ENCODE measurements at places on chromosomes 3 and 15.

DNA sequence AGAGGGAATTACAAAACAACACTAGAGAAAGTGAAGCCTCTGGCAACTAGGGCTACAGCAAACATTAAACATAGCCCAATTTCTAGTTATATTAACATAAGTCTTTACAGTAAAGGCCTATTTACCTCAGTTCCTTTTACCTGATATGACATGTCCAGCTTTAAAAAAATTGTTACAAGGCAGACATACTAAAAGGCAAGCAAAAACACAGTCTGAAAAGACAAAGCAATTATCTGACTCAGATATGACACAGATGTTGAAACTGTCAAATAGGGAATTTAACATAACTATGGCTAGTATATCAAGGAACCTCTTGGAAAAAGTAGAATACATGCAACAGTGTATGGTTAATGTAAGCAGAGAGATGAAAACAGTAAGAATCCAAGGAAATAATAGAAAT, 238.6 kb downstream of the RAP2B start:
- DNase-seq, result no peak

GRCh38 chr15:91304786-91305185, 204.7 kb downstream of the SV2B start:
- DNase-seq, result no peak

GRCh38 chr15:41495736-41496599, 2.3 kb downstream of the ITPKA start:
- DNase-seq, result no peak

DNA sequence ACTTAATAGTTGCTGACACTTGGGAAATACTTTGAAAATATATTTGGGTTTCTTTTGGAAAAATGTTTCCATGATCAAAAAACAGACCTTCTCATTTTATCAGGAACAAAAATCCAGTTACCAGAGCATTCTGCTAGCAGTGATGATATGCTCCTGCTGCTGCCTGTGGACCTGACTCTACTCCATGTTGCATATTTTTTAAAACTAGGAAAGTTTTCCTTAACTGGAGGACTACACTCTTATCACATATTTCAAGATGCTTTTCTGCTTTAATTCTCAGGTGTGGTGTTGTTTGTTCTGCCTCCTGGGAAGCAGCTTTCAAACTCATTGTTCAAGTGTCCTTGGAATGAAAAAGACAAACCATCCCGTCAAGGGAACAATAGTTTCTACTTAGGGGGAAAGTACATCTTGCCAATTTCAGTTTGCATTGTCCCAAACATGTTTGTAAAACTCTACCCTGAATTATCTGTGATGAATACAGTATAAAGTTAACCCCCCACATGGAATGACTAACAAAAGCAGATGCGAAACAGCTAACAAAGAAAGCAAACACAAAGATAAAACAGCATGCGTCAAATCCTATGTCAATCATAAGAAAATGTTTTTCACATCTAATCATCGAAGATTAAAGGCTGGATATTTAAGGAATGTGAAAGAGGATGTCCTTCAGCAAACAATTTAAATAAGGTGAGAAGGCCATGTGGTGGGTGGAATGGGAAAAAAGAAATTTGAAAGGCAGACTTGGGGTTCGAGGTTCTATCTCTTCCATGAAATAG, 40.1 kb upstream of the PSMD6 start:
- DNase-seq, result no peak

- no peak for DNase-seq
These were observed 174.3 kb downstream of the SMAD6 start for GRCh38 chr15:66876421-66876730.

- no peak for DNase-seq
These were observed 77.1 kb upstream of the FNDC3B start for GRCh38 chr3:171962137-171962720.

DNA sequence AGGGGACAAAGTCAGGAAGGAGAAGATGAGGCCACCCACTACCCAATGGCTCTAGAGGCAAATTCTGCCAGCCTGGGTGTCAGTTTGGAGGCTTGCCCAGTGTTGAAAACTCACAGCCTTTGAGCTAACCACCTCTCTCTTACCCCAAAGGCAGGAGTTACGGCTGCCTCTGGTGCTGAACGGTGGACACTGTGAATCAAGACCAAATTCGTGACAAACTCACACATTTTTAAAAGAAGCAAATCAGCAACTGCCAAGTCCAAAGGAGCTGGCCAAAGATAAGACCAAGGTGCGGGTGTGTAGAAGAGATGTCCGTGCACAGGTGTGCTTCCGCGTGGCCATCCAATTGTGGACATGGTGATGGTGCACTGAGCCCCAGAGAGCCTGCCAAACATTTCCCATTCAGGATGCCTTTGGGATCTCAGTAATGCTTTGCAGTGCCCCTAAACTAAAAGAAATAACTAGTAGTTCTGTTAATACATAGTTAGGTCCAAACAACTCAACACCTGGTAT, 74.6 kb downstream of the FAM174B start:
- no peak for DNase-seq

DNA sequence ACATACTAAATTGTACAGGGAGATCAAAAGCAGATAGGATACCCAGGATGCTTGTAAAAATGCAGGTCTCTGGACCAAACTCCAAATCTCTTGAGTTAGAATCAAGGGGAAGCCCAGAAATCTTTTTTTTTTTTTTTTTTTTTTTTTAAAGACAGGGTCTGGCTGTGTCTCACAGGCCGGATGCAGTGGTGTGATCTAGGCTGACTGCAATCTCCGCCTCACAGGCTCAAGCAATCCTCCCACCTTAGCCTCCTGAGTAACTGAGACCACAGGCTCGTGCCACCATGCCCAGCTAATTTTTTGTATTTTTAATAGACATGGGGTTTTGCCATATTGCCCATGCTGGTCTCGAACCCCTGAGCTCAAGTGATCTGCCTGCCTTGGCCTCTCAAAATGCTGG, 373.5 kb downstream of the SHQ1 start:
- no peak for DNase-seq

DNA sequence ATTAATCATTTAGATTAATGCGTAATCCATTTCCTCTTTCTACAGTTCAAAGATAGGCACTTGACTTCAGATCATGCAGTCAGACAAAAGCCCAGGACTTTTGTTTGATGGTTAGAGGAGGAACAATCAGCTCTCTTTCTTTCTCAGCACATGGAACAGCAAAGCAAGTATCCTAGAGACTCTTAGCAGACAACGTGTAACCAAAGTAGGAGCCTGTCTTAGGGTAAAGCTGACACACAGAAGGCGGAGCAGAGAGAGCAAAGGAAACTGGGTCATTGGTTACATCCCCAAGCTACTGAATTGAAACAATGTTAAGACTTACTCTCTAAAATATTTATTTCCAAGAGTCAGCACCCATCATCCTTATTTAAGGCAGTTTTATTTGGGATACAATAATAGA, 110.0 kb upstream of the HES1 start:
- no peak for DNase-seq

- DNase-seq, result no peak
These were observed 44.6 kb downstream of the RASGRP1 start for GRCh38 chr15:38520035-38520434.

DNA sequence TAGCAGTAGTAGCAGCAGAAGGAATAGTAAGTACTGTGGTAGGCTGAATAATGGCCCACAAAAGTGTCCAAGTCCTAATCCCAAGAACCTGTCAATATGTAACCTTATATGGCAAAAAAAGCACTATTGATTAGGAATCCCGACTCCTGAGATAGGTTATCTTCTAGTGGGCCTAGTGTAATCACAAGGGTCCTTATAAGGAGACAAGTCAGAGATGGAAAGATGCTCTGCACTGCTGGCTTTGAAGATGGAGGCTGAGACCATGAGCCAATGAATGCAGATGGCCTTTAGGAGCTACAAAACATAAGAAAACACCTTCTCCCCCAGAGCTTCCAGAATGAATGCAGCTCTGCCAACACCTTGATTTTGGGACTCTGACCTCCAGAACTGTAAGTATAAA, 36.0 kb downstream of the TIPARP start:
- no peak for DNase-seq

GRCh38 chr15:90191794-90192509, 9.2 kb upstream of the SEMA4B start:
- DNase-seq, result peak; percentile 23

GRCh38 chr3:129918461-129918860, 24.9 kb upstream of the TMCC1 start:
- no peak for DNase-seq

- no peak for DNase-seq
These were observed 9.1 kb upstream of the HPS3 start for GRCh38 chr3:149120051-149120972.

- no peak for DNase-seq
These were observed 686.2 kb upstream of the NR2F2 start for GRCh38 chr15:95644100-95644875.

DNA sequence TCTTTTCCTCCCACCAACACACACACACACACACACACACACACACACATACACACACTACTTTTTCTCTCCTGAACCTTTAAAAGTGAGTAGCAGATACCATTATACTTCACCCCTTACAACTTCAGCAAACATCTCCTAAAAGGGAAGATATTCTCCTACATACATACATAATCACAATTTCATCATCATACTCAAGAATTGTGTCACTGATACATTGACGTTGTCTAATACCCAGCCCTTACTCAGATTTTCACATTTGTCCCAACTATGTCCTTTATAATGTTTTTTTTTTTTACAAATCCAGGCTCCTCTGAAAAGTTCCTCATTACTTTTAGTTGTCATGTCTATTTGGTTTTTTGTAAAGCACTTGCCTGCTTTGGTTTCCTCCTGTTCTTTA, 18.5 kb downstream of the ABHD6 start:
- DNase-seq, result no peak

DNA sequence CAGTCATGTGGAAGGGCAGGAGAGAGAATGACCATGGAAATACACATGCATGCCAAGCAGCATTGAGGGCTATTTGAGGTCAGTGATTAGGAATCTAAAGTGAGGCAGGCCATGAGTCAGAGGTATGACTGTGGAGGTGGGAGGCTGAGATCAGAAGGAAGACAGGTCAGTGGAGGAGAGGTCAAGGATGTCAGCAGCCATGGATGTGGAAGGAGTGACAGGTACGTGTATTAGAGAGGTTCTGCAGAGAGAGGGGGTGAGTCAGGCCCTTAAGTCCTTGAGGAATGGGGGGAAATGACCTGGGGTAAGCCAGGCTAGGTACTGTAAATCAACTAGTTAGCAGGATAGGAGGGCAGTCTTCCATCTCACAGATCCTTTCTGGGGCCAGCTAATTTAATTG, 166.6 kb downstream of the ANO10 start:
- DNase-seq, result no peak

DNA sequence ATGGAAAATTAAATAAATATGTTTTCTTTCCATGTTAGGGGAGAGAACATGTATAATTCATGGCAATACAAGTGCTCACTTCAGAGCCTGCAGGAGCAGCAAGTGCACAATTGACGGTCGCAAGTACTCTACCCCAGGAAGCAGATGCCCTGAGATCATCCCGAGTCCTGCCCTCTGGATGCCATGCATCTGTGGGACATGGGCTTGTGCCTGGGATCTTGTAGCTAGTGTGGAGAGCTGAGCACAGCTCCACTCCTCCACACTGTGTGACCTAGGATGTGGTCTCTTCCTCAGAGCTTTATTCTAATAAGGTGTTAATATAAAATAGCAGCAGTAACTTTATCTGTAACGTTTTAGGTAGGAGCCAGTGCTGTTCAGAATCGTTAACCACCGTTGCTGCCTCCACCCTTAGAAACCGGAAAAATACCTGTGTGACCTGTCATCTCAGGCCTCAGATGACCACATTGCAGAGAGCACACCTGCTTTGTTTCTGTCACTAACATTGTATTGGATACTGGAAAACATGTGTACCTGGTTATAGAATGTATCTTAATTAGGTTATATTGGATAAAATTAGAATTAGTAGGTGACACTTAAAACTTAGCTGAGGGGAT, 105.0 kb upstream of the GOLGA6L6 start:
- no peak for DNase-seq

DNA sequence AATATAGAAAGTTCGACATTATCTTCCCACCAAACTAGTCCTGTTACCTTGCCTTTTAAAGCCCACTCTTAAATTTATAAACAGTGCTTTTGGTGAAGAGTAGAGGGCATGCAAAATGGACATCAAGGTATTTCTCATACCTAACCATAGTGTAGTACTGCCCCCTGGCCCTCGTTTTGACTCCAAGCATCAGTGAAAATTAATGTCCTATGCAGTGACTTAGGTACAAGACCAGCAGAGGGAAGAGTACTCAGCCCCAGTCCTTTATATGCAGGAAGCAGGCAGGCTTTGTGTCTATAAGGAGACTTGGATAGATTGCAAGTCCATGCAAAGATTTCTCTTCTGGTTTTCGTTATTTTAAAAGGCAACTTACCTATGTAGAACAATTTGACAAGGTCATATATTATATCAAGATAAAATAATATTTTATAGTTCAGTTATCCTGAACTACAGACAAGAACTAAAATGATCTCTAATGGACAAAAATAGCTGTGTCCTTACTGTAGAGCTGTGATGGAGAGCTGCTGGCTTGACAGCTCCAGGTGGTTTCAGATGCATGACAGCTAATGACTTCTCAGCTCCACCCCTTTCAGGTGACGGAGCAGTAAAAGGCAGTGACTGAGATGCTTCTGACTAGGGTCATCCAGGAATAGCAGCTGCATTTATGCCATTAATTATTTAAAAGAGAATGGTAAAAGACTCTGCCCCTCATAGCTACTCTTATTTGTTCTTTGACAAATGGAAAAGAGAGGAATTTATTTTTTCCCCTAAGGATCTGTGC, 646.1 kb downstream of the SQOR start:
- no peak for DNase-seq

GRCh38 chr15:57196865-57197264, 179.4 kb upstream of the CGNL1 start:
- no peak for DNase-seq

DNA sequence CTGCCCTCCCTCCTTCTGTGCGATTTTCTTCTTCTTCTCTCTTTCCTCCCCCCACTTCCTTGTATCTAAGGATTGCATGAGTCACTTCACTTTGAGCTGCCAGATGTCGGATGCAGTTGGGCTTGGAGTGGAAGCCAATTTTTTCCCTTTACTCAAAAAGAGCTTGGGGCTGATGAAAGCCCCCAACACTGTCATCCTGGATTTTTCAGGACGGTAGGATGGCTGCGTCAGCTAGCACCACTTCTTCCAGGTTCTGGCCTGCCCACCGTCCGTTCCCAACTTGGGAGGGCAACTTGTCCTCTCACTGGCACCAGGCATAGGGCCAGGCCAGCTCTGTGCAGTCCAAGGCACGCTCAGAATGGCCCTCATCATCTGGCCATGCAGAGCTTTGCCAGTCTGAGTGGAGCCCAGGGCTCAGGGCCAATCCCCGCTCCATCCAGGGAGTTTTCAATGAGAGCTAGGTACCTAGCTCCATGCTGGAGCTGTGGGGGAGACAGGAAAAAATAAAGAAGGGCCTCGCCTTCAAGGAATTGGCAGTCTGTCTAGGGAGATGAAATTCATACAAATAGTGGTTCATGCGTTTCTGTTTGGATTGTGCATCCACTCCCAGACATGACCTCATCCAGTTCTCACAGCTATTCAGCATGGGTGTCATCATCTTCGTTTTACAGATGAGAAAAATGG, 47.7 kb upstream of the INSYN1 start:
- DNase-seq, result no peak

DNA sequence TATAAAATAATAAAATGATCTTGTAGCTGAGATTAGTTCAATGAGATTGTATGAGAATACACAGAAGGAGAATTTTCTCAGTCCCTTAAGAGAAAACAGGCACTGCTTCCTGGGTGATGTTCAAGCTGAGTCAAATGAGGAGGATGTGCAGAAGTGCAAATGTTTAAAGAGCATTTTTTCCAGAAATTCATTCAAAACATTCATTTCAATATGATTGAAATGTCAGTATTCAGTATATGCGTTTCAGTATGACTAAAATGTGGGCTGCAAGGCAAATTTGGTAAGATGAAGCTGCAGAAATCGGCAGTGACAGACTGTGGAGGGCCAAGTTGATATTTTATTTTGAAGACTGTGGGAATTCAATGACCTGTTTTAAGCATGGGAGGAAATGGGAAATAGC, 19.3 kb upstream of the PYDC2 start:
- DNase-seq, result no peak

Measured in activated CD4-positive, alpha-beta T cell treated with anti-CD3 and anti-CD28 coated beads, Interleukin-2, amount 50 U/mL, for 48 hours (primary cell).